ENCODE measurements at places on chromosomes 1 and 21. TPM values are rescaled to one million over a fixed set of nuclear protein-coding genes. Genes with fewer than 3 reads are reported as not detected.

GRCh38 chr1:36530261-36530660 is 47.5 kb upstream of the CSF3R start:
- no peak for DNase-seq

GRCh38 chr1:19759740-19760089 is 40.0 kb downstream of the TMCO4 start:
- no peak for DNase-seq

- DNase-seq: no peak
Observed at GRCh38 chr1:241590719-241591118, 49.5 kb downstream of the CHML start.

DNA sequence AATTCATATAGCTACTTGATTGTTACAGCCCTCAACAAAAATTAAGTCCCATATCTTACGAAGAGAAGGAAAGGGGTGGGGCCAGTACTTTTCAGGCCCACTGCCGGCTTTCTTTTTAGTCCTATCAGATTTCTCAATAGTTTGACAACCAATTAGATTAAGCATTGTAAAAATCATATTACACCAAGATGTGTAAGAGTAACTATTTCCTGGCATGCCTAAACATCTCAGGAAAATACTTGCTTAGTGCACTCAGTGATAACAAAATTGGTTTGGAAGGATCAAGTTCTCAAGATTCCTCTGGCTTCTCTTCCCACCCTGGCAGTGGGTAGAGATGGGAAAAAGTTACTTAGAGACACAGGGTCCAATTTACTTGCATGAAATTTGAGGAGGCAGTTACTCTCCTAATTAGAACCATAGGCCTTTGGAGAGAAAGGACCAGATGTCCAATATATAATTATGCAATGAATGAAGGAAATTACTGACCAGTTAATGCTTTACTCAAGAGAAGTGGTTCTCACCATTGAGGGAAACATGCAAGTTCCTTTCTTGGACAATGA is 30.1 kb downstream of the STPG1 start:
- no peak for DNase-seq

- DNase-seq: no peak
Observed at GRCh38 chr1:21313886-21314721, 23.8 kb upstream of the ECE1 start.

GRCh38 chr1:24018611-24019580 is 38.8 kb upstream of the SRSF10 start:
- peak; percentile 75 for DNase-seq

- DNase-seq: no peak
Observed at GRCh38 chr1:99546432-99547416, 99.2 kb upstream of the PALMD start.

DNA sequence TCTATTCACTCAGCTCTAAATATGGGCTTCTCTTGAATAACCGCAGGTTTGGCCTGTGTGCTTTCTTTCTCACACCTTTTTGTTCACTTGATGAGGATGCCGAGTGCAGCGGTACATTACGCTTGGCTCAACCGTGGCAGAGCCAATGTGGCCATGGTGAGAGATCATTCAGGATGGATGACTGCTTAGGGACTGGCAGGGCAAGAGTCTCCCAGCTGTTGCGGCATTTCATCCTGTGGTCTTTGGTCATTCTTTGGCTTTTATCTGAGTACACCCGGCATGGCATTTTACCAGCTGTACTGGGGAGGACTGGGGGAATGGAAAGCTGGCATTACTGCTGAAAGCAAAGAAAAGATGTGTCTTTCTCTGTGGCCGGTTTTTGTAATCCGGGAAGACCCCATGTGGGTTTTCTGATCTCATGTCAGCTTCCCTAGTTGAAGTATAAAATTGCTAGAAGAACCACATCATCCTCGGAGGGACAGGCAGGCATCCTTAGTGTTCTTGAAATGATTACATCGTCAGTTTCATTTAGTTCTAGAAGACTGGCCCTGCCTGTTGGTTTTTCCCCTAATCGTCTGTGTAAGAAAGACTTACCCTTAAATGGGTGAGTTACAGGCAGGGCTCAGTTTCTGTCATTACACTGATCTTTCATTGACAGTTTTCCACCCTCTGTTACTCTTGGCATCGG is 15.1 kb downstream of the PCP4 start:
- DNase-seq: no peak

- DNase-seq: no peak
Observed at GRCh38 chr1:198295971-198296370, 139.2 kb downstream of the NEK7 start.

GRCh38 chr1:161198897-161199431 is at the start of gene ADAMTS4:
ADAMTS4 (minus strand) TSS chr1:161199054; CDS start chr1:161198627, 427 bp downstream.
- no peak for DNase-seq

DNA sequence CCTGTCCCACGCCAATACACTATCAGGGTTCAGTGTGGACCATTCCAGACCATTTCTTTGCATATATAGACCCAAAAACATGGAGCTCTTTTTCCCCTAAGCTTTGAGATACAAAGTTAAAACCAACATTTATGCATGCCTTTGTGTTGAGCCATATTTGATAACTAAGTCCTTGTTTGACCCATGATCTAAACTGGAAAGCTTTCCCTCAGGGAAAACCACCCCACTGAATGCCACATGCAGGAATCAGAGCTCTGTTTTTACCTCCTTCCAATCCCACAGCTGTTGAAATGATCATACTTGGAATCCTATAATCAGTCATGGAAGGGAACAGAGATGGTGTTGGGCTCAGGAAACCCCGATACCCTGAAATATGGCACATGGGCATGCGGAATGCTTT is 14.8 kb upstream of the SLC45A1 start:
- peak; percentile 45 for DNase-seq

GRCh38 chr21:33824156-33824941 is 91.3 kb downstream of the ATP5PO start:
- DNase-seq: no peak

GRCh38 chr1:212622467-212622866 is 13.9 kb downstream of the ATF3 start:
- DNase-seq: no peak

GRCh38 chr1:81453971-81454370 is 346.8 kb upstream of the ADGRL2 start:
- DNase-seq: no peak

DNA sequence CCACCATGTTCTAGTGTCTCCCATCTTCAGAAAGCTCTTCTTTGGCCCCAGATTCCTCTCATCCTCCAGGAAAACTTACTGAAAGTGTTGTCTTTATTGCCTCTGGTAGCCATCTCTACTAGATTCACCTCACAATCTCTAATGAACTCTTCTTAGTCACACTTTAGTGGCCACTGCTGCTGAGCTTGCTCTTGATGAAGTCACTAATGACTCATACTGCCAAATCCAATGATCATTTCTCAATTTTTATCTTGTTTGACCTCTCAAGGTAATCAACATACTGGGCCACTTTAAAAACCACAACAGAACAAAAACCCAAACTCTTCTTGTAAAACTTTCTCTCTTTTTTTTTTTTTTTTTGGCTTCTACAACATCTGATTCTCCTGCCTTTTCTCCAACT is 196.4 kb downstream of the LHX8 start:
- DNase-seq: no peak

GRCh38 chr1:51549016-51549619 is 30.1 kb upstream of the EPS15 start:
- no peak for DNase-seq

DNA sequence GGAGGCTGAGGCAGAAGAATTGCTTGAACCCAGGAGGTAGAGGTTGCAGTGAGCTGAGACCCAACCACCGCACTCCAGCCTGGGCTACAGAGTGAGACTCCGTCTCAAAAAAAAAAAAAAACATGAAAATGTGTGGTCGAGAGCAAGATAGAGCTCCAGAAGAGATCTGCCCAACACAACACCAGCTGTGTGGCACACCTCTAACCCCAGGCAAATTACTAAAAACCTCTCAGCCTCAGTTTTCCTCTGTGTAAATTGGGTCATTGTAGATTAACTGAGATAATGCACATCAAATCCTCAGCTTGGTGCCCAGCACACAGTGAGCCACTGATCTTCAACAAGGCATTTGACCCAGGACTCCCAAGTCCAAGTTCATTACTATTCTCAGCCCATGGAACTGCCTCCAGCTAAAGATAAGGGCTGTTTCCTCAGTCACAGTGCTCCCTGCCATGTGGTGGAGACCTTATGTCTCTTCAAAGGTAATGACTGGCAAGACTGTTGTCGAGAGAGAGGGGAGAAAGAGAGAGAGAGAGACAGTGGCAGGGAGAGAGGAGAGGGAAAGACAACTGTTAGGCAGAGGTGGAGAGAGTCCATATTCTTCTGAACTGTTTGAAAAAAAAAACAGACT is 58.1 kb downstream of the PTP4A2 start:
- no peak for DNase-seq

DNA sequence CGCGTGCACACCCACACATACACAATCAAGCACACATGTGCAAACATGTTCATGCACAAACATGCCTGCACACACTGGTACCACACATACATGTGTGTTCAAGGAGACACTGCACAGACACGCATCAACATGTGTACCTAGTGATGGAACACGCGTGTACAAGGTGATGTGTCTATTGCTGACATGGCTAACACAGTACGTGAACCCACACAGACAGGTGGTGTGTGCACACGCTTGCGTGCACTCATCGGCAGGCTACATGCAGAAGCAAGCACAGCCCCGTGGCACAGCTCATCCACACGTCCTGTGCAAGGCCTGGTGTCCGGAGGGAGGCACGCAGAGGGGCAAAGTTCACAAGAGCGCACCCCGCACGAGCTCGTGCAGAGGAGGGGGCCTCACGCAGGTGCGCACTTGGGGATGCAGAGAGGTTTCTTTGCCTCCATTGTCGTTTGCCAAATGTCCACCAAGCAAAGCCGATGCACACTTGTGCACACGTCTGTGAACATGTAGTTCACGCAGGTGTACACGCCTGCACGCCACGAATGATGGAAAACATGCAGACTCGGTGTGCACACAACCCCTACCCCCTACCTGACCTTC is 969 bp downstream of the ACAP3 start:
- DNase-seq: no peak

- DNase-seq: peak; percentile 25
Observed at GRCh38 chr1:206002871-206003801, at the start of gene RAB7B. RAB7B (minus strand) TSS chr1:206003395; CDS start chr1:205994135, 9,260 bp downstream.

- DNase-seq: no peak
Observed at GRCh38 chr1:175826705-175827104, 83.3 kb upstream of the TNR start.

GRCh38 chr1:61781151-61781550 is 38.9 kb downstream of the PATJ start:
- peak; percentile 62 for DNase-seq

DNA sequence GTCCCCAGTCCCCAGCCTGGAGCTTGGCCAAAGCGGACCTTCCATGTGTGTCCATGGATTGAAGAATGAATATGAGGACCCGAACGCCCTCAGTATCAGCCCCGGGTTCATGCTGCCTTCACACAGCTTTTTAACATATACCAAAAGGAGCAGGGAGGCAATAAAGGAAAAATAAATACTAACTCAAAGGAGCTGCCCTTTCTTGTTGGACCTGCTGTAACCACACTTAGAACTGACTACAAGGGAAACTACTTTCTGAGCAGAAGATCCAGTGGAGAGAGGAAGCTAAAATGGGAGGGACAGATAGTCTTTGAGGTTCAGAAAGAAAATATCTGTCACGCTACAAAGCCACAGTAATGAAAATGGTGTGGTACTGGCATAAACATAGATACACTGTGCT is 48.6 kb downstream of the CNN3 start:
- no peak for DNase-seq

DNA sequence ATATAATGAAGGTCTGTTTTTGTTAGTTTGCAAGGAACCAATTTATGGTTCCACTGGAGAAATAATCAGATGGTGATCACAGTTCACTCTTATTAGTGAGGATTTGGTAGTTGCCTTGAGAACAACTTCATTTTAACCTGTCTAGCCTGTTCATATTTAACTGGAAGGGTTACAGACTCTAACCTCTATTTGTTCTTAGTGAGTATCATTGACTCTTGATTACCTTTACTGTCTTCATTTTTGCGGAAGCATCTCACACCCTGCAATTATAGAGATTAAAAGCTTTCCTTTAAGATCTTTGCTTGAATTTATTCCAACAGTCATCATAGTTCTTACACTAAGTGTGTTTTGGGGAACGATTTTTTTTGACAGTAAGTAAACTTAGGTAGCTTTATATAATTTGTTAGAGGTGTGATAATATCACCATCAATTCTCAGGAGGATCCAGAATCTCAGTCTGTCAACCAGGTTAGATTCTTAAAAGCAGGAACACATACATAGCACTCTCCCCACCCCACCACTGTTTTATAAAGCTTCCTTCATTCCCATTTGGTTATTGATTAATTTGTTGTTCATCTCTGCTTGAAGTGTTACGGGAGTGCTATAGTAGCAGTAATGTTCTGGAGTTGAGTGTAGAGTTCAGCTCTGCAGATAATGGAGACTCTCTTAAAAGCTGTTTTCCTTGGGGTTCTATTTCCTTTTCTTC is 30.1 kb downstream of the B3GALT2 start:
- no peak for DNase-seq

DNA sequence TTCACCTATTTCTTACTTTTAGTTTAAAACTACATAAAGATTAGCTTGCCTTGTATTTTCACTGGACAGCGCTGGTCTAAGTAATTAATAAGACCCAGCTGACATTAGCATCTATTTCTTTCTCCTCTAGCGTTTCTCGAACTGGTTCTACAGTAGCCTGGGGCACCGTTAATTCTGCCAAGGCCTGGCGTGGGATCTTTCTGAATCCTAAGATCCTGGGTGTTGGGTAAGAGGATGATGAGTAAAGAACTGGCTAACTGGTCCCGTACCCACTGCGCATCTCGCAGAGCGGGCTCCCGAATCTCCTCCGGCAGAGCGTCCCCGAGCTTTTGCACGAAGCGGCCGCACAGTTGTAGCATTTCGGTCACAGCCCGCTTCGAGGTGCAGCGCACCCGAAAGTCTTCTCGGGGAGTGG is 309 bp downstream of the NSL1 start:
- DNase-seq: peak; percentile 70

DNA sequence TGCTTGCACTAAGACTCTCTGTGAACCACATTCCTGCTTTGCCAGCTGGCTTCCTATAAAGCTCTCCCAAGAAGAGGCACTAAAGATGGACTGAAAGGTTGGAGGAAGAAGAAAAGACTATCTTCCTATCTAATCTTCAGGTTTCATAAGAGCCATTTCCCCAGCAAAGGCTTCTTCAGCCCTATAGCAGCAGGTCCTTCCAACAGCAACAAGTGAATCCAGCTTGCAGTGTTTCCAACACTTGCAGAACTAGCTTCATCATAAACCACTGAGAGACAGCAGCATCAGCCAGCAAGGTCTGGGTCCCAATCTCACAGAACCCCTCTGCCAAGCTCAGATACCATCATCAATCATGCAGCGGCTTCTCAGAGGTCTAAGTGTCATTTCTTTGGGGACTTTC is 28.1 kb downstream of the FOXJ3 start:
- DNase-seq: no peak

Gene SHISA4
- 34.1 TPM for total RNA-seq

Gene FCAMR
- total RNA-seq: not detected

Gene KRTAP12-2
- not detected for total RNA-seq

Gene PTPRC
- 0.35 TPM for total RNA-seq

Gene LMX1A
- not detected for total RNA-seq

Gene WDR4
- total RNA-seq: 13.2 TPM

Gene UTS2
- not detected for total RNA-seq

Gene RAD54L
- total RNA-seq: 3.3 TPM

Measured in SK-MEL-5 (cell line).